ENCODE measurements at places on chromosomes 1 and 21.

- peak; percentile 12 for DNase-seq
These were observed 1494.8 kb downstream of the KCNT2 start for GRCh38 chr1:195113471-195113870.

DNA sequence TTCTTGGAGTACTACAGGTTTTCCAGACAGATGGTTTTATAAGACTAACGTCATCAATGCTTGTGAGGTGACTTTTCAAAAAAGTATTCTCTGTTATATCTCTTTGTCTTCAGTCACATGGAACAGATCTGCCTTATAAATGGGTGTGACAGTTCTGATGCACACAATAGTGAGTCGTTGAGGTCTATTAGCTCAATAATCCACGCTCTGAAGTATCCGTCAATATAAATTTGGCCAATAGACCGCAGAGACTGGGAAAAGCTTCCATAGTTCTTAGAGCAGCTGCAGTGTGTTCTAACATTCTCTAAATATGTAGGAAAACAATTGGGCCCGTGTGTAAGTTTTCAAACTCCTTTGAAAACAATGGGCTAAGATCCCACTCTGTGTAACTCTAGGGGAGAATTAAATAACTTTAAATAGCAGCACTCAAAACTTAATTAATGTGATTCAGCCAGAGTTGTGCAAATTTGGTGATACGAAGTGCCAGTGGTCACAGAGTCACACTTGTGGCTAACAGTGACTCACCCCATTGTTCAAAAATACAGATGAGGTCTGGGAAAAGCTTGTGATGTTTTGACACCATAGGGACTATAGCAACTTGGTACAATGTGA, 316.0 kb downstream of the LMO4 start:
- peak; percentile 76 for DNase-seq

DNA sequence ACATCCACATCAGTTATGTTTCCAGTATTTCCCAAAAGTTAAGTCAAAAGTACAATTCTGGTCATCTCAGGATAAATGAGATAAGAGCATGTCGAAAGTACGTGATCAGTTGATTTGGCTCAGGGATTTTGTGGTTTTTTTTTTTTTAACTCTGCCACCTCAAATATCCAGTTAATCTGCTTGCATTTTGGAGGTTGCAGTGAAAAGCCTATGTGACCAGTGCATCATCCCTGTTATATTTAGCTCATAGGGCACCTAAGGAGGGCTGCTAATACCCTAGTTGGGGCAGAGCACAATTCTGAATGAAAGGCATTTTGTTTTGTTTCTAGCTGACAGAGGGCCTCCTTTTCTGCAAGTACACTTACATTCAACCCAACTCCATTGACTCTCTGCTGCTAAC, 31.7 kb upstream of the RGS16 start:
- DNase-seq = no peak

DNA sequence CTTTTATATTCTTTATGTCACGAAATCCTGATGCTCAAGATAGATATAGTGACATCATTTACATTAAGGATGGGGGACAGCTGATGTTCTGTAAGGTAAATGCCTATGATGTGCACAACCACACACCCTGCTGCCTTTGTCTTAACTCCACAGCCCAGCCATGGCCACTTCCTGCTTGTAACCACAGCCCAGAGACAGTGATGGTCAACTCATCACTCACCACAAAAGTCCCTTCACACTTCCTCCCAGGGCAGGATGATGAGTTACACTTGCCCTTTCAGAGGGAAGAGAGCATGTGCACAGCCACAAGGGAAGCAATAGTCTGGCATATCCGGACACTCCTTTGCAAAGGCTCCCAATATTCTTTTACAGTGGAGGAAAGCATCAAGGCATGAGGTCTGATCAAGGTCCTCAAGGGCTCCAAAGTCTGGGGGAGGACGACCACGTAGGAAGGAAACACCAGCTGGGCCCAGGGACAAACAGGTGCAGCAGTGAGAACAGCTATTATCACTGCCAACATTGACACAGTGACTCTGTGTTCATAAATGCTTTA, 53.8 kb downstream of the PLPP3 start:
- DNase-seq = peak; percentile 66

- peak; percentile 28 for DNase-seq
These were observed 755 bp downstream of the FBXO42 start for GRCh38 chr1:16351456-16351993.

DNA sequence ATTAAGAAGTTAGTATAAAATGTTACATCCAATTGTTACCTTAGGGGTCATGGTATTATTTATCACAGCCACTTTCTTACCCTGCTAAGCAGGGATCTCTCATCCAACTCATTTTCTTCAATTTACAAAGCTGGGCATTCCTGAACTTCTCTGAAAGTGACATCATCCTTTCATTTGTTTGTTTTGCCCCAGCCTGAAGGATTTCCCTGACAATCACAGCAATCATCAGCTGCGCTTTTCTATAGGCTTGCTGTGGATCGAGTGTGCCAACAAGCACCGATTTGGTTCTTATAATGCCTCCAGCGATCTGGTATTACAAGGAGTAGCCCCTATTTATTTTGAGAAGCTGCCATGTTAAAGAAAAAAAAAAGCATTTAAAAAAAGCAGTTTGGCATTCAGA, 240.2 kb downstream of the USH2A start:
- DNase-seq = peak; percentile 80

- DNase-seq = no peak
These were observed 5.4 kb downstream of the CDC42 start for GRCh38 chr1:22057861-22058260.

- DNase-seq = no peak
These were observed 559.4 kb downstream of the PLPP3 start for GRCh38 chr1:56019922-56020321.

DNA sequence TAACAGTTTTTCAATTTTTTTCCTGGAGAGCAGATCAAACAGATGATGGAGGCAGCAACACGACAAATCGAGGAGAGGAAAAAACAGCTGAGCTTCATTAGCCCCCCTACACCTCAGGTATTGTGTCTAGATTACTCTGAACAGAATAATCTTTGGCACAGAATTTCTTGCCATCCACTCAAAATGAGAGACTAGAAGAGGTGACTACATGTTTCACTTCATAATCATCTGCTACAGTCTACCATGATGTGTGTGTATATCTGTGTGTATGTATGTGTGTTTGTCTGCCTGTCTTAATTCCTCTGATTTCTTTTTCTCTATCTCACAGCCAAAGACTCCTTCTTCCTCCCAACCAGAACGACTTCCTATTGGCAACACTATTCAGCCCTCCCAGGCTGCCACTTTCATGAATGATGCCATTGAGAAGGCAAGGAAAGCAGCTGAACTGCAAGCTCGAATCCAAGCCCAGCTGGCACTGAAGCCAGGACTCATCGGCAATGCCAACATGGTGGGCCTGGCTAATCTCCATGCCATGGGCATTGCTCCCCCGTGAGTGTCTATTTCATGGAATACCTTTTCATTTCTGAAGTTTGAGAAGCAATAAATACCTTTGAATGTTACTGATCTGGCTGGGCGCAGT, 11.4 kb downstream of the PRPF3 start:
- no peak for DNase-seq

- DNase-seq = no peak
These were observed 4.9 kb downstream of the SCNN1D start for GRCh38 chr1:1285102-1285571.
